ENCODE measurements at places on chromosomes 7 and 10.

DNA sequence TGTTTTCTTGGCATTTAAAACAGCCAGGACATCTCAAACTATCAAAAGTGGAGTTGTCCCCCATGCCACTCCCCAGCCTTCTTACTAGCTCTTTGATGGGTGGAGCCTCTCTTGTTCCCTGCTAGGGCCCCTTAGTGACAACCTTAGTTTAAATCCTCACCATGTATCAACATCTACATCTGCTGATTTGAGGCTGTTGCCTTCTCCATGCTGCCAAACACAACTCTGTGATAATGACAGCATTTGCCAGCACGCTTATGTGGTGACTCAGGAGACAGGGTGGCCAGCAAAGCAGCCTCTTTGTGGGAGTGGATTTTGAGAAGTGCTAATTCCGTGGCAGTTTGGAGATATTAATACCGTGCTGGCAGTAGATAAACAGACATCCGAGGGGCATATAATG, 145.4 kb downstream of the LRRC4 start:
- no peak for DNase-seq

GRCh38 chr10:124369986-124370385, 48.7 kb downstream of the OAT start:
- no peak for DNase-seq

DNA sequence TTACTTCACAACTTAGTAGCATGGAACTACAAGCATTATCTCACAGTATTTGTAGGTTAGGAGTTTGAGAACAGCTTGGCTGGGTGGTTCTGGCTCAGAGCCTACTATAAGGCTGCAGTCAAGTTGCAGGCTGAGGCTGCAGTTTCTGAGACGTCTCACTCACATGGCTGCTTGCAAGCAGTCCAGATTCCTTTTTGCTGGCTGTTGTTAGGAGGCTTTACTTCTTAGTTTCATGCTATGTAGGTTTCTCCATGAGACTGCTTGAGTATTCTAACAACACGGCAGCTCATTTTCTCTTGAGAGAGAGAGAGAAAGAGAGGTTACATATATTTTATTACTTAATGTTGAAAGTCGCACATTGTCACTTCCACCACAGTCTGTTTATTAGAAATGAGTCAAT, 1073.9 kb downstream of the NXPH1 start:
- no peak for DNase-seq

GRCh38 chr10:57992321-57993077, 275.2 kb downstream of the IPMK start:
- DNase-seq = no peak

DNA sequence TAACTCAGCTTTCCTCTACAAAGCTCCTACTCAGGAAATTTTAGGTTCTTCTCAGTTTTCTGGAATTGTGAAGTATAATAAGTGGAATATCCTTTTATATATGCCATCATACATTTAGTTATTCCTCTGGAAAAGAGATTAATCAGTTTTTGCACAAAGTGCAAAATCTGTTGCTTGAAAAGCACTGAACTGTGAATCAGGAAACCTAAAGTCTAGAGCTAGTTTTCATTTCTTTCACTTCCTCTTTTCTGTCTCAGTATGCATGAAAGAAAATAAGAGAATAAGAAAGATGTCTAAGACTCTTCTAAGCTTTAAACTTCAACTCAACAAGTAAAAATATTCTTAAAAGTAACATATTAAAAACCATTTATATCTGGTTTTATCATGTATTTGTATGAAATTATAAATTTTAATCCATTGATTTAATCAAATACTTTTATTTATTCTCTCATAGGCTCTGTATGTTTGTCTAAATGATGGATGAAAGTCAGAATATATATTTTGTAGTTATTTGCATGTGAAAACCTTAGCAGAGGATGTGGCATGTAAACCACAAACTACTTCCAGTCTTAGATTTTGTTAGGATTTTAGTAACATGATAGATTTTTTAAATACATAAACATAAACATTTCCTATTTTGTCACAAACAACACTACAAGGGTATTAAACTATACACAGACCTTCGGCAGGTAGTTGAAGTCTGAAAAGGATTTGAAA, 1073.0 kb downstream of the XPNPEP1 start:
- no peak for DNase-seq

GRCh38 chr7:14596421-14596820, 306.1 kb downstream of the DGKB start:
- no peak for DNase-seq

GRCh38 chr10:69123306-69123746, 652 bp upstream of the VPS26A start:
- DNase-seq = no peak

DNA sequence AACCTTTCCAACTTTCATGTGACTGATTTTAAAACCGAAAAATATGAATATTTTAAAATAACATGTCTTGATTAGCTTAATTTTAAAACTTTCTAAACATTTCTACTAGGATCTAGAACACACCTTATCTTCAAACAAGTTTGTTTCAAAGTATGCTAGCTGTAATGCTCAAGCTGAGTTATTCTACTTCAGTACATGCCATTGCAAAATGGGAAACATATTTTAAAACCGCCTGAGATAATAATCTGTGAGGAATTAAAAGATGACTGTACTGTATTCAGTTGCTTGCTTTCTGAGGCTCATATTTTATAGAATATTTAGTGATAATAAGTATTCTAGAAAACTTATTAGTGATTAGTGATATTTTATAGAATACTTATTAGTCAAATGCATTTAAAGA, 99.6 kb downstream of the LMBR1 start:
- DNase-seq = no peak

DNA sequence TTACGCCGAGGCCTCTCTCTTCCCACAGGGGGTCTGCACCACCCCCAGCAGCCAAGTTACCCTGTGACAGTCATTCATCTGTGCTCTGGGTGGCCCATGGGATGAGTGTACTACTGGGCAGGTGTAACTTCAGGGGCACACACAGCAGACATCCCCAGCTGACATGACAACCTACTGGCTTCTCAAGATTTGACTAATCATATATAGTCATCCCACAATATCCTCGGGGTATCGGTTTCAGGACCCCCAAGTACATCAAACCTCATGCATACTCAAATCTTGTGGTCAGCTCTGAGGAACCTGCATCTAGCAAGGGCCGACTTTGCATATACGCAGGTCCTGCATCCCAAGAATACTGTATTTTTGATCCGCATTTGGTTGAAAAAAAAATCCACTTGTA, 336.9 kb upstream of the C7orf33 start:
- DNase-seq = no peak

DNA sequence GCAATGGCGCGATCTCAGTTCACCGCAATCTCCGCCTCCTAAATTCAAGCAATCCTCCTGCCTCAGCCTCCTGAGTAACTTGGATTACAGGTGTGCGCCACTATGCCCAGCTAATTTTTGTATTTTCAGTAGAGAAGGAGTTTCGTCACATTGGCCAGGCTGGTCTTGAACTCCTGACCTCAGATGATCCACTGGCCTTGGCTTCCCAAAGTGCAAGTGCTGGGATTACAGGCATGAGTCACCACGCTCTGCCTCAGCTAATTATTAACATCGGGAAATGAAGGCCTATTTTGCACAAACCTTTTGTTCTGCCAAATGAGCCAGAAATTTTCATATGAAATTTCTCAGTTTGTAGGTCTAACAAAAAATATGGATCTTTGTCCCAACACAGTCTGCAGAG, 106.7 kb upstream of the ODAD2 start:
- no peak for DNase-seq

- DNase-seq = no peak
Measured at GRCh38 chr7:2260820-2261219, 18.8 kb downstream of the NUDT1 start.

Measured in activated CD4-positive, alpha-beta T cell treated with anti-CD3 and anti-CD28 coated beads, Interleukin-2, amount 50 U/mL, for 1 hour (primary cell).